GOT3 (cell line): ENCODE measurements at places on chromosomes 12 and 14.

DNA sequence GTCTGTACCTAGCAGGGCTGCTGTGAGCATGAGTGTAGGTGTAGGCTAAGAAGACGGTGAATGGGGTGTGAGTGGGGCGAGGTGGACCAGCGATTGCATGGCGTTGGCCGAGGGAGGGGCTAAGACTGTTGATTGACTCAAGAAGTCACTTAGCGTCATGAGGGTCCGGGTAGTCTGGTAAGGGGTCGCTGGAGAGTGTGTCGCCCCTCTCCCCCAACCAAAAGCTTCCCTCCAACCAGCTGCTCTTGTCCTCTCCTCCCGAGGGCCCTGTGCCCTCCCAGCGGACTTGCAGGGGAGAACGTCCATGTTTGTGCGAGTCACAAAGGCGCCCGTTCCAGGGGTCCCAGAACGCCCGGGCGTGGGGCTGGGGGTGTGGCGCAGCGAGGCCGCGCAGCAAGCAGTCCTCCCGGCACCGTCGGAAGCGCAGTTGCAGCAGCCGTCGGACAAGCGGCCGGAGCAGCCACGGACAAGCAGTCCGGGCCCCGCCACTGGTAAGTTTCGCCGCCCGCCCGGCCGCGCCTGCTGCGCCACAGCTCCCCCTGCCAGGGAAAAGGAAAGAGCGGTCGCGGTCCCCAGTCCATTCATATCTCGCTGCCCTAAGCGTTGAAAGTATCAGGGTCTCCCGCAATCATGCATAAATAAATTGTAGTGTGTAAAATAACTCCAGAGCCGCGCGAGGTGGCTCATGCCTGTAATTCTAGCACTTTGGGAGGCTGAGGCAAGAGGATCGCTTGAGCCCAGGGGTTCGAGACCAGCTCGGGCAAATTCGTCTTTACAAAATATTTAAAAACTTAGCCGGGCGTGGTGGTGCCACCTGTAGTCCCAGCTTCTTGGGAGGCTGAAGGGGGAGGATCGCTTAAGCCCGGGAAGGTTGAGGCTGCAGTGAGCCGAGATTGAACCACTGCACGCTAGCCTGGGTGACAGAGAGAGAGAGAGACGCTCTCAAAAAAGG lies at the start of gene CCDC63:
TSS of gene CCDC63 (plus strand) at position 373 of the 952 bp plus-strand sequence. CDS start 5,968 bp downstream, outside the sequence.
- no peak for DNase-seq

DNA sequence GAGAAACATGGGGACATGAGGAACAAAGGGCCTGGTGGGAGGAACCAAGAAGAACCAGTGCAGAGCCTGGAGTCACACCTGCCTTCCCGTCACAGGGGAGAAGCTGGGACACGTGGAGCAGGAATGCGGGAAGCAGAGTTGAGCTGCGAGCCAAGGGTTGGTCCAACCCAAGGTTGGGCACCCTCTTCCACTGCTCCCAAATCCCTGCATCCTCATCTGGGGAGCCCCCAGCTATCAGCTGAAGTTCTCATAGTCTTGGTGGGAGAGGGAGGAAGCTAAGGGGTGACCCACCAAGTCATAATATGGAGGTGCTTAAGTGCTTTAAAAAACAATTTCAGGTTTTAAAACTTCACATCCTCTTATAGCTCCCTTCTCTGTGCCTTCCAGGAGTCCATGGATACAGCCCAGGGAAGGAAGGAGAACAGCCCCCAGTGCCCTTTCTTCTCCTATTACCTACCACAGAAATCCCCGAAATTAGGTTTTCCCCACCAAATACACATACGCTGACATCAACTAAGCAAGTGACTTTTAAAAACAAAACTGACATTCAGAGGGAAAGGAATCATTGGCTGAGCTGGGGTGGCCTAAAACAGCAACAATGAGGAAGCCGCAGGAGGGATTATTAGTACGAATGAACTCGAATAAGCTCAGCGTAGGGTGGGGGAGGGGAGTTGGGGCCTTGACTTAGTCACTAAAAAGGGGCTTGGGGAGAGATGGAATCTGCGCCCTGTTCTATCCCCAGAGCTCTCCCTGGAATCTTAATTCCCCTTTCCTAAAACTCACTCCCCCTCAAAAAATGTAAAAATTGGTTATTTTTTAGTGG lies 4.5 kb downstream of the MYL6 start:
- no peak for DNase-seq

DNA sequence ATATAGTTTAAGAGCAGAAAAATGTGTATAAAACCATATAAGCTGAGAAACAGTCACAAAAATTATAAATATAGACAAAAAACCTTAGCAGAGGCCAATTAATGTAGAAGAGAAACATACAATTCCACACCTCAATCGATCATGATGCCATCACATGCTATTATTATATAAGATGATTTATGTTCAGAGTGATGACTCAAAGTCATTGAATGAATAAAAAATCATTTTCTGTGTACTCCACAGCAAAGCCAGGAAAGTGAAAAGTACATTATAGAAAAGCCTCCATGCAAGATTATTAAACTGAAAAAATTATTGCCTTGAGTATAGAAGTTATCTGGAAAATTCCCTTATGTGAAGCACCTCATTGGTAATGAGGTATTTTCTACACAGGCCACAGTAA lies 229.2 kb upstream of the PPFIA2 start:
- DNase-seq = no peak

- no peak for DNase-seq
These were observed 232.6 kb upstream of the TBX3 start for GRCh38 chr12:114916541-114916940.

GRCh38 chr14:50605766-50606165 lies 45.8 kb downstream of the ATL1 start:
- no peak for DNase-seq

GRCh38 chr14:95452893-95453712 lies 63.3 kb downstream of the SYNE3 start:
- no peak for DNase-seq

DNA sequence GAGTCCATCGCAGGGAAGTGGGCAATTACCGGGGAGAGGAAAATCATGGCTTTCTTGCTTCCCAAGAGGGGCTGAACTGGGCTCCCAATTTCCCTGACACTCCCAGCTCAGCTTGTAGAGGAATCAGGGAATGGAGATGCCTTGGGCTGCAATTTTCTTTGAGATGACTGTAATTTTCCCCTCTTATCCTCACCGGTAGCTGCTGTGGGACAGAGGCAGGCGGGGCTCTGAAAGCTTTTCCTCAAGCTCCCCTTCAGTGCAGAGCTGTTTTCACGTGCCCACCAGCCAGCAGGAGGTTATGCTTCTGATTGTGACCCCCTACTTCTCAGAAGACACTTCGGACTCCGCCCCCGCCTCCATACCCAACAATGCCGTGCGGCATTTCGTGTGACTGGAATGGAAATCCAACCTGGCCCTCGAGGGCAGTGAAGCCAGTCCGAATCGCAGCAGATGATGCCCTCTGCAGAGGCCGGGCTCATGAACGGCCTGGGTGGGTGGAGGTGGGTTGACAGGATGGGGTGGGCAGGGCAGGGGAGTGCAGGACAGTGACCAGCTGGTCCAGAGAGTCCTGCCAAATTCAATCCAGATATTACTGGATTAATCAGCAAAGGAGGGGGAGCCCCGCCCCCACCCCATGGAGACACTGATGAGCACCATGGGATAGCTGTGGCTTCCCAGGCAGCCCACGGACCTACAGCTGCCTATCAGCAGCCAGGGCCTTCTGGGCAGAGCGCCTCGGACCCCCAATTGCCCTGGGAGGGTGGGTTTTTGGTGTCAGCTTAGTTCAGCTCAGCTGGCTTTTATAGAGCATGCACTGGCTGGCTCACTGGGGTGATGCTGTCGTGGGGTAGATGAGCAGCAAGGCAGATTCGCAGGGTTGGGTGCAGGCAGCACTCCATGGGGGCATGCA lies 37.6 kb downstream of the RTL1 start:
- no peak for DNase-seq

DNA sequence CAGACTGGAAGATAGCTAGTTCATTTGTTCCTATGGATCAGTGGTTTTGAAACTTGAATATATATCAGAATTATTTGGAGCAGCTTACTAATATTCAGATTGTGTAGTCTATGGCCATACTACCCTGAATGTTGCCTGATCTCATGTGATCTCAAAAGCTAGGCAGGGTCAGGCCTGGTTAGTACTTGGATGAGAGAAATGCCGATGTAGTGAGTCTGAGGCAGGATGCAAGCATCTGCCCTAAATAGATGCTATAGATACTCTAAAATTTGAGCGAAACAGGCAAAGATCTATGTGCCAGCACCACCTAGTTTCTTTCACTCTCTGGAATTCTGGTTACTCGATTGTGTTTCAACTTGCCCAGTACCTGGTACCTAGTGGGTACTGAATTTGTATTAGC lies 40.9 kb downstream of the FRMD6 start:
- no peak for DNase-seq

DNA sequence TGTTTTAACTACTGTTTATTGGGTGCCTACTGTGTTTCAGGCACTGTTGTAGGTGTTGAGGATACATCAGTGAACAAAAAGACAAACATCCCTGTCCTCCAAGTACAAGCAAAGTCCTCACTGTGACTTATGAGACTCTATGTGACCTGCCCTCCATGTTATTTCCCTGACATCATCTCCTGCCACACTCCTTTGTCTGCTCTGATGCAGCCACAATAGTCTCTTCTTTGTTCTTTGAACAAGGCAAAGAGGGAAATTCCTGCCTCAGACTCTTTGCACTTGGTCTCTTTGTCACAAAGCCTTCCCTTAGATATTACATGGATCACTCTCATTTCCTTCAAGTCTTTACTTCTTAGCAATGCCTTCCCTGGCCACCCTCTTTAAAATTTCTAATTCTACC lies 240.1 kb upstream of the SRRM4 start:
- no peak for DNase-seq

GRCh38 chr14:71492346-71492745 lies 439.9 kb upstream of the RGS6 start:
- no peak for DNase-seq

DNA sequence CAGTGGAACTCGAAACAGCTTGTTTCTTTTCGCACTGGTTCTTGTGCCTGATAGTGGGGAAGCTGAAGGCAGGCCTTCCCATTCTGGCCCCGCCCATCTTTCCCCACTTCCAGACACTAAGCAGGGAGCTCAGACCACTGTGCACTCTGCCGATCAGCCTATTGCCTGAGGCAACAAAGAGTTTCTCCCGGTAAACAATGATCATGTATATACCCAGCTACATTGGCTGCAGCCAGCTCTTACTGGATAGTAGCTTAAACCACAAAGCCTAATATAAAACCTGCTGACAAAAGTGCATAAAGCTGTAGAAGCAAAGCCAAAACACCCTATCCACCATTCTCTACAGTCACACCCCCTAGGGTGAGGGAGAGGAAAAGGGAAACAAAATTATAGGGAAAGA lies 24.7 kb upstream of the GLIPR1 start:
- no peak for DNase-seq

DNA sequence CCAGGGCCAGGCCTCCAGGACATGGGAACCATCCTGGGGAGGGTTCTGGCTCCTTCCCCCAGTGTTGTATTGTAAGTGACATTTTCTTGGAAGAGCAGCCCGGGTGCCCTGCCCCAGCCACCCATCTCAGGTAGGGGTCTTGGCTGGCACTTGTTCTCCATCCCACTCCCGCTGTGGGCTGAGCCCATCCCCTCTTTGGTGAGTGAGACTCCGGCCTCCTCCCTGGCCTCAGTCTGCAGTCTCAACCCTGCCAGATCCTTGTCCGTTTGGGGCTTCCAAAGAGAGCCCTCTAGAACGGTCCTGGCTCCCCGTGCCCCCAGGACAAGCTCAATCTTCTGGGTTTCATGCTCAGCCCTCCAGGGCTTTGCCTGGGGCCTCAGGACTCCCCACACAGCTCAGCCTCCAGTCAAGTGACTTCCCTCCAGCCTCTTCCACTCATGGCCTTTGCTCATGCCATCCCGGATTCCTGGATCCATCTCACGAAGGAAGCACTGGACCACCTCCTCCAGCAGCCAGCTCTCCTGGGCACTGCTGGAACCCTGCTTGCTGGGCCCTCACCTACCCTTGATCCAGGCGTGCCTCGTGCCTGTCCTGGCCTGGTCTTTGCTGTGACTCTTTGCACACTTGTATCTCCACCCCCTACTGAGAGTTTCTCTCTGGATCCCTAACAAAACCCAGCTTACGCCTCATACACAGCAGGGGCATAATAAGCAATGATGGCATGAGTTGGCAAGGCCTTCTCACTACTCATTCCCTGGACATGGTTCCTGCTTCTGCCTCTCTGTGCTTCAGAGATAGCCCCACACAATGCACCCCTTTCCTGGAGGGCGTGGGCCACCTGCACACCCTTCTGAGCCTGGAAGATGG lies 297.4 kb upstream of the RTL1 start:
- DNase-seq = no peak

DNA sequence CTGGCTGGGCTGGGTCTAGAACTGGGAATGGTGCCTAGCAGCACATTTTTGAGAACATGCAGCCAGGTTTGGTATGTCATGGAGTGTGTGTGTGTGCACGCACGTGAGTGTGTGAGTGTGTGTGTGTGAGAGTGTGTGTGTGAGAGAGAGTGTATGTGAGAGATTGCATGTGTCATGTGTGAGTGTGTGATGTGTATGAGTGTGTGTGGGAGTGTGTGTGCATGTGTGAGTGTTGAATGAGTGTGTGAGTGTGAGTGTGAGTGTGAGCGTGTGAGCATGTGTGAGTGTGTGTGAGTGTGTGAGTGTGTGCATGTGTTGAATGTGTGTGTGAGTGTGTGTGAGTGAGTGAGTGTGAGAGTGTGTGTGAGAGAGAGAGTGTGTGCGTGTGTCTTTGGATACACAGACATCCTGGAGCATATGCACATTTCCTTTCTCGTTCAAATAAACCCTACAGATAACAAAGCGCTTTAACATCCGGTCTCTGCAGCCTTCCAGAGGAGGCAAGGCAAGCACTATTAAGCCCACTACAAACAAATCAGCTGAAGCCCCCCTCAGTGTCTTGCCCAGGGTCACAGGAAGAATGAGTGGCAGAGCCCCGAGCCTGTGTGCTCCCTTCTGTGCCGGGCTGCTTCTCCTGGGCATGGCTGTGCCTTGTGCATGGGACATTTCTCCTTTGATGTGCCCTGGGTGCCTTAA lies 108.7 kb upstream of the ETV6 start:
- no peak for DNase-seq

DNA sequence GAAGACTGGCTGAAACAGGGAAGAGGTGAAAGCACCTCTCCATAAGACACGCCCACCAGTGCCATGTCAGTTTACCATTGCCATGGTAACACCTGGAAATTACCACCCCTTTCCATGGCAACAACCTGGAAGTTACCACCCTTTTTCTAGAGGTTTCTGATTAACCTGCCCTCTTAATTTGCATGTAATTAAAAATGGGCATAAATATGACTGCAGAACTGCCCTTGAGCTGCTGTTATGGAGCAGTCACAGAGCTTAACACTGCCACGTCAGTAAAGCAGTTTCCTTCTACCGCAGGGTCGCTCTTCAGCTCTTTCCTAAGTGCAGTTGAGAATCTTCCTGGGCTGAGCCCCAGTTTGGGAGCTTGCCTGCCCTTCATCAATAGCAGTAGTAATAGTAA lies 55.2 kb downstream of the RASSF3 start:
- DNase-seq = no peak

GRCh38 chr12:14741153-14741552 lies 44.8 kb upstream of the GUCY2C start:
- no peak for DNase-seq
